ENCODE measurements at places on chromosomes 5 and 9. TPM values are rescaled to one million over a fixed set of nuclear protein-coding genes. Genes with fewer than 3 reads are reported as not detected.

The TTC23L gene
- 1.0 TPM for total RNA-seq

GRCh38 chr5:10913181-10913810, 152.3 kb upstream of the DAP start:
- no peaks in the 10 kb centered on the region for H3K36me3 ChIP-seq
- no peak overlapping the region for H3K27ac ChIP-seq
- no peak for DNase-seq

GRCh38 chr9:107251756-107252322, 31.2 kb upstream of the RAD23B start:
- no peaks in the 10 kb centered on the region for H3K27me3 ChIP-seq
- peak overlapping the region; percentile 93 for H3K27ac ChIP-seq
- peak overlapping the region; percentile 4 for H3K4me3 ChIP-seq
- peaks cover 62% of the 10 kb centered on the region for H3K4me1 ChIP-seq
- H3K36me3 ChIP-seq, result no peaks in the 10 kb centered on the region

GRCh38 chr9:16154521-16155078, 601.8 kb downstream of the CCDC171 start:
- DNase-seq, result no peak
- no peaks in the 10 kb centered on the region for H3K27me3 ChIP-seq
- H3K36me3 ChIP-seq, result no peaks in the 10 kb centered on the region
- no peak overlapping the region for H3K27ac ChIP-seq

DNA sequence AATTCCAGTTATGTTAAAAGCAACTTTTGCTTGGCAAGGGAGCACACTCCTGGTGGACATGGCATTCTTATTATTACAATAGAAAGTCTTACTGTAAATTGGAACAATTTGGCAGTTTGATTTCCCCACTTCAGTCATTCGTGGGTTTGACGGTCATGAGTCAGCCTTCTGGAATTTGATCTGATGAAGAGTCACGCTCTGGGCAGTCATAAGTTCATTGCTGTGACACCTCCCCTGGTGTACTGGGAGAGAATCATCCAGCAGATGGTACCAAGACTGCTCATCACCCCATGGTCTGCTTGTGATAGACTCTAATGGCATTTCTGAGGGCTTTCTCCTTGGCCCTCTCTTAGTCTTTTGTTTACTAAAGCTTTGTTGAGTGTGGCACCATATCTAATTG, 53.8 kb downstream of the GLRA1 start:
- H3K4me3 ChIP-seq, result no peak overlapping the region
- H3K27ac ChIP-seq, result peak overlapping the region; percentile 55
- no peak for DNase-seq
- no peaks in the 10 kb centered on the region for H3K36me3 ChIP-seq

GRCh38 chr9:36214571-36214970, 23.9 kb downstream of the CLTA start:
- H3K36me3 ChIP-seq, result peaks cover 37% of the 10 kb centered on the region
- no peak for DNase-seq
- peaks cover 30% of the 10 kb centered on the region for H3K4me1 ChIP-seq
- no peaks in the 10 kb centered on the region for H3K27me3 ChIP-seq
- H3K4me3 ChIP-seq, result no peak overlapping the region

- H3K4me3 ChIP-seq, result no peak overlapping the region
- DNase-seq, result no peak
- H3K27ac ChIP-seq, result no peak overlapping the region
- H3K36me3 ChIP-seq, result peaks cover 13% of the 10 kb centered on the region
- peaks cover 7% of the 10 kb centered on the region for H3K4me1 ChIP-seq
Observed at GRCh38 chr9:99241106-99241505, 19.0 kb downstream of the SEC61B start.

The ADAMTS16 gene
- 12.8 TPM for total RNA-seq

- H3K27me3 ChIP-seq, result peaks cover 16% of the 10 kb centered on the region
- H3K36me3 ChIP-seq, result peaks cover 10% of the 10 kb centered on the region
- peaks cover 40% of the 10 kb centered on the region for H3K4me1 ChIP-seq
- peak within 1 kb of the TSS; percentile 86 for H3K4me3 ChIP-seq
- peak within 1 kb of the TSS; percentile 92 for H3K27ac ChIP-seq
Observed at GRCh38 chr5:73448463-73449136, at the start of gene FOXD1. Gene FOXD1, minus strand, starts transcription at chr5:73448777. Its CDS starts 415 bp downstream, at chr5:73448362.

Measured in chondrocyte (in vitro differentiated cells).